ENCODE measurements at places on chromosomes 4 and X.

GRCh38 chrX:69021141-69021960 lies 143.9 kb downstream of the PJA1 start:
- DNase-seq, result no peak

GRCh38 chrX:27136325-27136724 lies 326.8 kb downstream of the PPP4R3C start:
- DNase-seq, result no peak

DNA sequence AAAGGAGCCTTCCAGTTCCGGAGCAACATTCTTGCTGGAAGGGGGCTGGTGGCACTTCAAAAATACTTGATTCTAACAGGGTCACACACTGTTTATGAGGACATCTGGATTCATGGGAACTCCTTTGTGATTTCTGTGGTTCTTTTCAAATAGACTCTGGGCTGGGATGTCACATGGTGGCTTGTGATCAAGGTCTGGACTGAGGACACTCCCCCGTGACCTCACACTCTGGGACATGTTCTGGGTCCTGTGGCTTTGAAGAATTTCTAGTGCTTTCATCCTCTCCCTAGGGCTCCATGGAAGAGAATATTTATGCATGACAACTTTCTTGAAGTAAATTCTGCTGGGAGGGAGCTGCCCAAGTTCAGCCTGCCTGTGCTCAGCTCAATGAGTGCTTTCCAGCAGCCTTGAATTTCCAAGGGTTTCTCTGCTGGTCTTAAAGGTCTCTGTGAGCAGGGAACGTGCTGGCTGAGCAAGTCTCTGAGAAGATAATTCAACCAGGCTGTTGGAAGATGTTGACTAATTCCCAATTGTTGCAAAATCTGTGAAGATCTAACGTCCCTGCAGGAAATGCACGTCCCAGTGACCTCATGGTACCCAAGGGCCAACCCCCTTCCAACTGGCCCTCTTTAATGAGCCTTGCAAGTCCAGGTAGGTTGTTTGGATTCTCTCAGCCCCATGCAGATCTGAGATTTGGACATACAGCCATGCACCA lies 36.3 kb downstream of the GPR143 start:
- DNase-seq, result no peak

- DNase-seq, result no peak
Measured at GRCh38 chr4:85520765-85521749, 46.1 kb downstream of the ARHGAP24 start.

DNA sequence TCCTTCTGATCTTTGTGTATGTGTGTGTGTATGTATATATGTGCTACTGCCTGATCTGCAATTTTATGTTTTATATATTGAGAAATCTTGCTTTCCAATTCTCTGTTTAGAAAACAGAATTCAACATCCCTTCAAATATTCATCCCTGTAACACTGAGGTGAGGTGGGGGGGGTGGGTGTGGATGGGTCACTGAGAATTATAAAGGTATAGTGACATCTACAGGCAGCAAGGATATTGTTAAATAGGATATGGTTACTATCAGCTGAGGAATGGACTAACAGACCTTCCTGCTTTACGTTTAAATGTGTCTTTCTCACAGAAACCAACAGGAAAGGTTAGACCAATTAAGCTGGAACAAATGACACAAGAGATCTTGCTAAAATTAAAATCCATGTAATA lies 19.0 kb upstream of the MAGEB2 start:
- no peak for DNase-seq

- no peak for DNase-seq
Measured at GRCh38 chrX:37047776-37048175, 39.6 kb downstream of the FAM47C start.

DNA sequence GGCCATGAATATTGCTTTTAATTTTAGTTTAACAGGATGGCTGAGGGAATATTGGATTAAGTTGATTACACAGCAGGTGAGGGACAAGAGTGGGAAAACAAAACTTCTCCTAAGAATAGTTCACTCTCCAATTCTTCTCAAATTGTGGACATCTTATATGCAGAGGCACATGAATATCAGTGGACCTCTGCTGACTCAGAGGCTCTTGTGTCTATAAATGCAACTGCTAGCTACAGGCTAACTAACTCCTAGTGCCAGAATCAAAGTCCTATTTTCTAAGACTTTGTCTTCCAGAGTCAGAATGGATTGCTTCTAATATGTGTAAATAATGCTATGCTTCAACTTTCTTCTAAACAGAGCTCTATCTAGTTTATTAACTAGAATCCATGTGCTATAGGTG lies 175.8 kb downstream of the IL15 start:
- DNase-seq, result no peak

DNA sequence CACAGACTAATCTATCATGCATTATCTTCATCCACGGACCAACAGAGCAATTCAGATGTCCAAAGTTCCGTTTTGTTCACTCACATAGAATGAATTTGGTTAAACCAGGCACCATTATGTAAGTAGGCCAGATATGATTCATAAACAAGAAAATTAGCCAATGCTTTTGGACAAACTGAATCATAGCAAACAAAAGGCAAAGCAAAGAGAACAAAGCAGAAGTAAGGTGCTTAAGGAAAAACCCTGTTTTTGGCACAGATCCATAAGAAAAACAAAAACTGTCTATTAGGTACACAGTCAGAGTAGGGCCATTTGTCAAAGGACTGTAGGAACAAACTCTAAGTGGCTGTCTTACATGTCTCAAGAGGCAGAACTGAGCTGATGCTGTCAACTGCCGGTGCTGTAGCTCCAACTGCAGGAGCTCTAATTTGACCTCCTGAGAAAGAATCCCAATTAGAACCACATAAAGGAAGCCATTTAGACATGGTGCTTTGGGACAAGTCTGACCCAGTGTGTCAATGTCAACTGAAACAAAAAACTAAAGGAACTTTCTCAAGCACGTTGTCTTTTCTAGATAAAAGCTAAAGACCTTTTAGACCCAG lies 146.7 kb downstream of the COL25A1 start:
- no peak for DNase-seq

DNA sequence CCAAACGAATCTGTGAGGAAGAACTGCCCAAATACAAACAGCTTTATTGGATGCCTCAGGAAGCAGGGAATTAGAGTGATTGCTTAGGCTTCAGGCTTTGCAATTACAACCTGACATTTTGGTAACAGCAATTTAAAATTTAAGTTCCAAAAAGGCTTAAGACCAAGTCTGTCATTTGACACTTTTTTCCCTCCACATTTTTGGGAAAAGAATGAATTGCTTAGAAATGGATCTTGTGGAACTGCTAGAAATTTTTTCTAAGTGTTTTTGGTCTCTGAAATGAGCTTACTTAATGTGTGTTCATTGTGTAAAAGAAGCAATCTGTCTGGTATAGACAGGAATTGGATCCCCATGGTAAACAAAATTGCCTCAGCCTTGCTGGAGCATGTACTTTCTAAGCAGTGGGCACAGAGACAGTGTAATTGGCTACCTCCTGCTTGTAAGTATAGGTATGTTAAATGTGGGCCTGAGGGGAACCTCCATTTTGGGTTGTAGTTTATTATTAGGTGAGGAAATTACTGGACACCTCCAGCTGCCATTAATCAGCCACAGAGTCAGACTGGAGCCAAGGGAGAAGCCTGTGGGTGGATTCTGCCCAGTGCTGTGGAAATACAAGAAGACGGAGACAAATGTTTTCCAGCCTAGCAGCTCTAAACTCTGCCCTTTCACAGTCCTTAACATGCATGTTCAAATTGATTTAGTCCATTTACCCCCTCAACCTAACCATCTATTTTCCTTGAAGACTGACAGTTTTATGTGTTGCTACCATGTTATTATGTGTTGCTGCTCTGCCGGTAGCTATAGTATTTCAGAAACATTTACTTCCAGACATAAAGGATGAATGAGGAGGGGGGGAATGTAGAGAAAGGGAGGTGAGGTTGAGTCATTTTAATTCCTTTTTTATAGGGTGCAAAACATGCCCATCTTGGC lies 473.0 kb downstream of the SPRY1 start:
- no peak for DNase-seq

DNA sequence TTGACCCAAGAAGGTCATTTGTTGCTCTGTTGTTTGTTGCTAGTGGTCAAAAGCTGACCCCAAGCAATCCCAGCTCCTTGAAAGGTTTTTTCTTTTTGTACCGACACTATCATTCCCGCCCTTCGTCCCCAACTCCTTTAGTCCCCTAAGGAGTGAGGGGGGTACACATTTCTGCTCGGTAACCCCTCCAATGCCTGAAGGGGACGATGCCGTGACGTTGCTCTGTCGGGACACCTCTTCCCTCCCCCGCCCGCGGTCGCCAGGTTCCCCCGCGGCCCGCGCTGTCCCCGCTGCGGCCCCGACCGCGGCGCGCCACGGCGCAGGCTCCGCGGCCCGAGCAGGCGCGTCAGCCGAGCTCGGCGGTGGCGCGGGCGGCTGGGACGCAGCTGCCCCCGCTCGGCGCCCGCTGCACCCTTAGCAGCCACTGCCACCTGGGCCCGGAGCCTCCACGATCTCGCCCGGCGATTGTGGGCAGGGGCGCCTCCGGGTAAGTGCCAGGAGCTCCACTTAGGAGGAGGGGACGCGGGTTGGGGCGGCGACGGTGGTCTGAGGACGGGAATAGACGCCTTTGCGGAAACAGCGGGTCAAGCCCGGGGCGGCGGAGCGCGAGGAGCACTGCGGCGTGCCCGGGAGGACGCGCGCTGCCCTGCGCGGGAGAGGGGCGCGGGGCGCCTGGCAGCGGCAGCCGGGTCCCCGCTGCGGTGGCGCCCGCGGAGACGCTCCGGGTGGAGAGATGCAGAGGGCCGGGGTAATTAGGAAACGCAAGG lies at the start of gene GLRB:
Gene GLRB, plus strand, starts transcription at position 340 of the 767 bp plus-strand sequence. CDS start 1,875 bp downstream, outside the sequence.
- no peak for DNase-seq

DNA sequence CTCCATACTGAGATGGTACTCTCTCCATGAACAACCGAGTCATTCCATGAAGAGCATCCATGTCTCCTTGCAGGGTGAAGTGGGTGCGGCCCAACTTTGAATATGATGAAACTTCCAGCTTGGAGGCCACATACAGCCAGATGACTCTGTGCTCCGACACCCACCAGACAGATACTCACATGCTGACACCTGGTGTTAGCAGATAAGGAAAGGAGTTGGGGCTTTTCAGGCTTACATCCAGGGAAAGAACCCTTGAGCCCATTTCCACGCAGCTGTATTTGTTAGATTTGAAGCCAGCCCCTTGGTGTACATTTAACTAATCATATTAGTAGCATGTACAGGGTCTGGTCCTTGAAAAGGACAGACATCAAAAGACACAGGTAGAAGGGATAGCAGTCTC lies 62.1 kb upstream of the PRRG3 start:
- DNase-seq, result no peak

DNA sequence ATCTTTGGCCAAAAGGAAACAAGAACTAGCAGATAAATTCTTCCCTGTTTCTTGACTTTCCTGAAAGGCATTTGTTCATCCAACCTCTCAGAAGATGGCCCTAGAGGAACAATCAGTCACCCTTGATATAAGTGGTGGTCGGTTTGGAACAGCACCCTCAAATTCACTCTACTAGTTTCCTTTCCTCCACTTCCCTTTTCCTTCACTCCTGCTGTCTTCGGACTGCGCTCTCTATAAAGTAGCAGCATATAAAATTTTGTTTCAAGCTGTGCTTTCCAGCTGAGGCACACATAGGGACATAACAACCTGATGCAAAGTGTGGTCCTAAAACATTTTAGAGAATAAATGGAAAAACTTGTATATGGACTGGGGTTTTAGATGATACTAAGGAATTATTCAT lies 29.0 kb upstream of the MOB1B start:
- no peak for DNase-seq

DNA sequence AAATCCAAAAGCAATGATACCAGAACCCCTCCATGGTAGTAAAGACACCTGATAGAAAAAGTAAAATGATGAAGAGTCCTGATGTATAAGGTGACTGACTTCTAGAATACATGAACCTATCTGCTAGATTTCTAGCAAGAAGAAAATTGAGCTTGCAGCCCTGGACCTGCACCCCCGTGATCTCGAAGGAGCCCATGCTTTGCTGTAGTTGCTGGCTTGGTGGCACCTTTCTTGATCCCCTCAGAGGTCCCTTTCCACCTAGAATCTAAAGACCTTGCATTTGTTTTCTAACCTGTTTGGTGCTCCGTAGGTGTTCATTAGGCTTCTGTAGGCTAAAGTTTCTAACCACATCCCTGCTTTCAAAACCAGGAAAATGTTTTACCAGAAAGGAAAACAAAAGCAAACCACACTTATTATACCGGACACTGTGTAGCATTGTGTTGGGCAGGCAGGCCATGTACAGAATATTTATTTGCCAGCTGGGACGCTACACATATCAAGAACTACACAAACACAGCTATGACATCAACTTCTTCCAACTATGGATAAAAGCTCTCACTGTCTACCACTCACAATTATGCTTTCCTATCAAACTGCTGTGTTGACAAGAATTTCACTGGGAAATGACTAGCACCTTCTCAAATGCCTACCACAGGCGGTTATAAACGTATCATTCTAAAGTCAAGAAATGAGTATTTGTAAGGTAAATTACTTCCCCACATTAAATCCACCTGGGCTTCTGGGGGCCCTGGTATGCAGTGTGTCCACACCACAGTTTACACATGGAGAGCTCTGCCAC lies 316.2 kb downstream of the UNC5C start:
- no peak for DNase-seq

- no peak for DNase-seq
Measured at GRCh38 chr4:7150036-7150635, 42.2 kb upstream of the SORCS2 start.

GRCh38 chr4:25816591-25817058 lies 46.2 kb downstream of the SEL1L3 start:
- DNase-seq, result no peak

GRCh38 chr4:106323119-106323518 lies 6.8 kb downstream of the AIMP1 start:
- no peak for DNase-seq

DNA sequence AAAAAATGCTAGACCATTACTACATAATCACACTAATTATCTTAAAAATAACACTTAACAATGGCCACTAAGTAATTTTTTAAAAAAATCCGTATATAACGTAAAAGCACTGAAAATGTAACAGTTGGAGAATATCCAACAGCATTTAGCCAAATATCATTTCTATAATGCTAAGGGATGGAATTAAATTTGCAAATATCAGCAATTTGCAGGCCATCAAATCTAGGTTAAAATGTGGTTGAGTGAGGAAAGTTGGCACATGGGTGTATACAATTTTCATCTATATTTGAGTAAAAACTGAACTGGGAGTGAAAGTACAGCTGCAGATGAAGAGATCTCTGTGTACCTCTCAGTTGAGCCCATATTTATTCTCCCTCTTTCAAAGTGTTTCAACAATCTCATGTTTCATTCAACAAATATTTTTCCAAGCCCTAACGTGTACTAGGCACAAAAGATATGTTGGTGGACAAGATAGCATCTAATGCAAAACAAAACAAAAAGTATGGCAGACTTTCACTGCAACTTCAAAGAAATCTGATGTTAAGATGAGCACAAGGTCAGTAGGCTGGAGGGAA lies 63.0 kb downstream of the MBNL3 start:
- DNase-seq, result no peak

- no peak for DNase-seq
Measured at GRCh38 chr4:145156986-145157385, 23.4 kb downstream of the OTUD4 start.

DNA sequence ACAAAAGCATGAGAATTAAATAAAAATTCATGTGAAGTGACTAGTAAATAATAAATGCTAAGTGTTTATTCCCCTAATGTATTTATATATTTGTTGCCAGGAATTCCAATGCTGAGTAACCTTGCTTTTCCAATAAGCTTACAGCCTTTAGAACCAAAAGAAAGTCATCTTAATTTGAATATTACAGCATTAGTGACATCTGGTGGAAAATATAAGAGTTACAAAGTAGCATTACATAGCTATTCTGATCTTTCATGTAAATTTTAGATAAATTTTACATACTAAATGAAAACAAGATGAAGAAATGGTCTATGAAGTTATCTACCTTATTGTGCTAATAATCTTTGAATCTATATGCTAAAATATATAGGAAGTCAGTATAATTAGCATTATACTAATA lies 10.4 kb downstream of the MAD2L1 start:
- DNase-seq, result no peak
